ENCODE measurements at places on chromosomes 4 and X. TPM values are rescaled to one million over a fixed set of nuclear protein-coding genes. Genes with fewer than 3 reads are reported as not detected.

TMSB15A gene
- 0.71 TPM for total RNA-seq

CFI gene
- total RNA-seq: 18.5 TPM

STPG2 gene
- 0.74 TPM for total RNA-seq

CD40LG gene
- total RNA-seq: 0.46 TPM

FAM53A gene
- 1.2 TPM for total RNA-seq

TCEAL2 gene
- 18.6 TPM for total RNA-seq

FAM9B gene
- total RNA-seq: not detected

TRPC3 gene
- 0.34 TPM for total RNA-seq

SGMS2 gene
- total RNA-seq: 23.3 TPM

NSG1 gene
- total RNA-seq: 16.2 TPM

GLRB gene
- 16.6 TPM for total RNA-seq

ADAMTS3 gene
- 2.4 TPM for total RNA-seq

SLC49A3 gene
- 15.7 TPM for total RNA-seq

CT55 gene
- not detected for total RNA-seq

RIBC1 gene
- 0.71 TPM for total RNA-seq

MSX1 gene
- total RNA-seq: 1.9 TPM

MBNL3 gene
- 92.4 TPM for total RNA-seq

IL1RAPL2 gene
- not detected for total RNA-seq

ERCC6L gene
- total RNA-seq: 0.06 TPM

HTR2C gene
- not detected for total RNA-seq

PNMA6F gene
- total RNA-seq: not detected

MSANTD1 gene
- total RNA-seq: 0.35 TPM

Measured in right cardiac atrium (tissue), 5 donors.